ENCODE measurements at places on chromosomes 5 and 9. TPM values are rescaled to one million over a fixed set of nuclear protein-coding genes. Genes with fewer than 3 reads are reported as not detected.
A peak's percentile ranks its signal among the peaks of the same experiment; 100 is the strongest.

DNA sequence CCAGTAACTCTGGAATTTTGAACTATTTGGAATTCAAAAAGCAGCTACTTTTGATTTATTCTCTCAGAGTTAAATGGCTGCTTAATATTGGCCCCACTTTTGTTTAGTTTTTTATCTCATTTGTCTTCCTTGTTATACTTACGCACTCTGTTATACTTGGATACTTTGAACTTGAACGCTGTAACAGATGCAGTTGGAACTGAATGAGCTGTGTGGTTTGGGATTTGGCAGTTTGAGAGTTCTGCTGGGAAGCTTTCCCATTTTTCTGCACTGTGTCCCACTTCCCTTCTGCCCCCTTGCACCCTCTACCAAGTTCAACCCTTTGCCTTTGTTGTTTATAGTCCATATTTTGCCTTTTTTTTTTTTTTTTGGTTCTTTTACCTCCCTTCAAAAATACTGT, 3.8 kb downstream of the RHOBTB3 start:
- DNase-seq, result peak; percentile 45

GRCh38 chr9:106590759-106591505, 272.0 kb upstream of the ZNF462 start:
- no peak for DNase-seq

DNA sequence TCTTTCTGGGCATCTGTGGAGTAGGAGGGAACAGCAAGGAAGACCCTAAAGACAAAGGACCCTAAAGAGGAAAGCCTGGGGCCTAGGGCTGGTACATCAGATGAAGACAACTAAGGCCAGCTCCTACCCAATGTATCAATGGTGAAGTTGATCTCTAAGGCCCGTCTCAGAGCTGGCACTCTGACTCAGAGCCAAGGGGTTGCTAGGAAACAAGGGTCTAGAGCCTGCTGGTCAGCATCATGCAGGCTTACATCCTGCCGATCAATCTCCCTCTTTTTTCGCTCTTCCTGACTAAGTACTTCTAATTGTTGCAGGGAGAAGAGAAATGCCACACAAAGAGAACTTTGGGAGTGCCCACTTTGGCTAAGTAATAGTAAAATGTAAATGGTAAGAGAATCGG, 26.2 kb downstream of the TRIM32 start:
- DNase-seq, result no peak

DNA sequence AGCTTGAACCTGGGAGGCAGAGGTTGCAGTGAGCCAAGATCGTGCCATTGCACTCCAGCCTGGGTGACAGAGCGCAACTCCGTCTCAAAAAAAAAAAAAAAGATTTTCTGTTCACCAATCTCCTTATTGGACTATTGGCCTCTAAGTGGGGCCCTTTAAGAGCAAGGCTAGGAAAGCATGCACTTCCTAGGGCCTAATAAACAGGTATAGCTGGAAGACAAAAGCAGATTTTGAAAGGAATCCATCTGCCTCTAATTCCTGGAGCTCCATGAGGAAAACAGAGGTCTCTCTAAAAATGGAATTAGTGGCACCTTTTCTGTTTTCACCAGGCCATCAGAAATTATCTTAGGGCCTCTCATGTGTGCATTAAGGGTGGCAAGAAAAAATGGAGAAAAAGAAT, 70.0 kb downstream of the RGMB start:
- DNase-seq, result no peak

- DNase-seq, result no peak
These were observed 28.0 kb upstream of the ADAM19 start for GRCh38 chr5:157603333-157604190.

DNA sequence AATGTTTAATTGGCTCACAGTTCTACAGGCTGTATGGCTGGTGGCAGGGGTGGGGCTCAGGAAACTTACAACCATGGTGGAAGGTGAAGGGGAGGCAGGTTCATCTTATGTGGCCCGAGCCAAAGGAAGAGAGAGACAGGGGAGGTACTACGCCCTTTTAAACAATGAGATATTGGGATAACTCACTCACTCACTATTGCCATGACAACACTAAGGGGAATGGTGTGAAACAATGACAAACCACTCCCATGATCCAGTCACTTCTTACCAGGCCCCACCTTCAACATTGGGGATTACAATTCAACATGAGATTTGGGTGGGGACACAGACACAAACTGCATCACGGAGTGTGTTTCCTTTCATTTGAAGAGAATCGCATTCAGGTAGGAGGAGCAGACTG, 220.9 kb downstream of the GADD45G start:
- no peak for DNase-seq

- DNase-seq, result no peak
These were observed 103.8 kb downstream of the GIN1 start for GRCh38 chr5:103016167-103016566.

GRCh38 chr9:38423973-38424843, at the start of gene IGFBPL1:
Gene IGFBPL1, minus strand, starts transcription at chr9:38424454. Its CDS starts 30 bp downstream, at chr9:38424424.
- DNase-seq, result peak; percentile 32

DNA sequence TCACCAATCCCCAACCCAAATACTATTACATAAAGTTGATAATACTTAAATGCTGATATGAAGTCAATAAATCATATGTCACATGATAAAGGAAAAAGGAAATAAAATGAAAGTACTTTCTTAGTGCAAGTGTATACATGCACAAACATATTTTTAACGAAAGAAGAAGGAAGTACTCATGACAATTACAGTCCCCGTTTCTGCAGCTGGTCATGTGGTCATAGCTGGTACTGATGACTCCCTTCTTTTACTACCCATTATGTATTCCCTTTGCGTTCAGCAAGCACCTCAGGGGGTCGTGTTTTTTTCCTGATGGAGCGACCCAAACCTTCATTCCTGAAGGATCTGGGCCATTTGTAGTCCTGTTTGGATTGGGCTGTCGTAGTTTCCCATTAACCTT, 27.3 kb downstream of the CENPP start:
- no peak for DNase-seq

DNA sequence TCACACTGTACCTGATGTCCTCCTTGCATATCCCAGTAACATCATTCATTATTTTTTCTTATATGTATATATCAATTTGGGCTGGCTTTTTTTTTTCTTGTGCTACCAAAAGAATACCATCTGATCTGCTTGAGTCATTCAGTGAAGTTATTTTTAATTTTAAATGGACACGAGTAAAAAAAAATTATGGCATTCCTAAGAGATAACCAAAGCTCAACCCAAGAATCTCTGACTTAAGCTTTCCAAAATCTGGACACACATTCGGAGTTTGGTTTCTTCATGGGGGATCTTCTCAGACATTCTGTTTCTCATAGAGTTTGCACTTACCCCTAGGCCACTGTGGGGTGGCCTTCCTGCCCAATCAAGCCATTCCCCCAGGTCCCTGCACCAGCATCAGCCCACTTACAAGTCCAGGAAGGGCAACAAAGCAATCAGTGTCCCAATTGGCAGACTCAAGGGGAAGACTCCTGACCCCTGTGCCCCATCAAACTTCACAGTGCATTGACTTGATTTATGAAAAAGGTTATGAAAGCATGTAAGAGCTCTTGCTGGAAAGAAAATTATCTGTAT, 49.2 kb upstream of the SPDL1 start:
- peak; percentile 57 for DNase-seq

ADAMTS16 gene
- 7.2 TPM for total RNA-seq

CREB3 gene
- 41.9 TPM for total RNA-seq

TSSK1B gene
- total RNA-seq, result 2.9 TPM

GKAP1 gene
- total RNA-seq, result 12.0 TPM
